T-helper 22 cell (primary cell): ENCODE measurements at places on chromosomes 5 and 9.

GRCh38 chr9:69590266-69590665 is 81.9 kb downstream of the APBA1 start:
- no peak for DNase-seq

GRCh38 chr9:136623842-136624183 is 38.9 kb upstream of the EGFL7 start:
- no peak for DNase-seq

DNA sequence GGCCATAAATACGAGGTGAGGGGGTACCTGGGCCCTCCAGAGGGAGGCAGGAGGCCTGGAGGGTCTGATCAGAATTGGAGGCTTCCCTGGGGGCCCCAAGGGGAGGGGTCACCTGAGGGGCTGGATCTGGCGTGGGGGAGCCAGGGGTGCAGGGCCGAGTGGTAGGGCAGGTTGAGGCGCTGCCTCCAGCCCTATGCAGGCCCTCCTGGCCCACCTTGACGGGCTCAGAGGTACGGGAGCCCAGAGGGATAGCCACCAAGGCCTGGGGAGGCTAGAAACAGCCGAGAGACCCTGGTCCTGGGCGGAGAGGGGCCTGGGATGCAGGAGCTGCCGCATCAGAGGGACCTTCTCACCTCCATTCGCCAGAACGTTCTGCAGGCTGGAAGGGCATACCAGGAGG is 24.3 kb downstream of the LHX3 start:
- no peak for DNase-seq

GRCh38 chr9:3850098-3850497 is 324.3 kb upstream of the RFX3 start:
- no peak for DNase-seq

GRCh38 chr5:163877865-163878264 is 372.4 kb downstream of the MAT2B start:
- no peak for DNase-seq

DNA sequence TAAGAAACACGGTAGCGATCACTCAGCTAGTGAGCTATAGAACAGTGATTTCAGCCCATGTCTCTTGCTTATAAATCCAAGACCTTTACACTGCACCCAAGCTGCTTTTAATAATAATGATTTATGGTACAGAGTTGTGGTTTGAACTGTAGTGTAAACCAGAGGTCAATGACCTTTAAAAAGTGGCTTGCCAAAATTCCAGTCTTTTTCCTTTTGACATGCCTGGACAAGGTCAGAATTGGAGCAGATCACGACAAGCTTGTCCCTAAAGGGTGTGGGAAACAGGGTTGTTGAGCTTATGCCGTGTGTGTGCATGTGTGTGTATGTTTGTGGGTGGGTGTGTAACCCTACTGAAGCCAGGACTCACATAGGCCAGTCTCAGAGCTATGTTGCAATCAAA is 225.3 kb upstream of the CLINT1 start:
- DNase-seq = no peak

DNA sequence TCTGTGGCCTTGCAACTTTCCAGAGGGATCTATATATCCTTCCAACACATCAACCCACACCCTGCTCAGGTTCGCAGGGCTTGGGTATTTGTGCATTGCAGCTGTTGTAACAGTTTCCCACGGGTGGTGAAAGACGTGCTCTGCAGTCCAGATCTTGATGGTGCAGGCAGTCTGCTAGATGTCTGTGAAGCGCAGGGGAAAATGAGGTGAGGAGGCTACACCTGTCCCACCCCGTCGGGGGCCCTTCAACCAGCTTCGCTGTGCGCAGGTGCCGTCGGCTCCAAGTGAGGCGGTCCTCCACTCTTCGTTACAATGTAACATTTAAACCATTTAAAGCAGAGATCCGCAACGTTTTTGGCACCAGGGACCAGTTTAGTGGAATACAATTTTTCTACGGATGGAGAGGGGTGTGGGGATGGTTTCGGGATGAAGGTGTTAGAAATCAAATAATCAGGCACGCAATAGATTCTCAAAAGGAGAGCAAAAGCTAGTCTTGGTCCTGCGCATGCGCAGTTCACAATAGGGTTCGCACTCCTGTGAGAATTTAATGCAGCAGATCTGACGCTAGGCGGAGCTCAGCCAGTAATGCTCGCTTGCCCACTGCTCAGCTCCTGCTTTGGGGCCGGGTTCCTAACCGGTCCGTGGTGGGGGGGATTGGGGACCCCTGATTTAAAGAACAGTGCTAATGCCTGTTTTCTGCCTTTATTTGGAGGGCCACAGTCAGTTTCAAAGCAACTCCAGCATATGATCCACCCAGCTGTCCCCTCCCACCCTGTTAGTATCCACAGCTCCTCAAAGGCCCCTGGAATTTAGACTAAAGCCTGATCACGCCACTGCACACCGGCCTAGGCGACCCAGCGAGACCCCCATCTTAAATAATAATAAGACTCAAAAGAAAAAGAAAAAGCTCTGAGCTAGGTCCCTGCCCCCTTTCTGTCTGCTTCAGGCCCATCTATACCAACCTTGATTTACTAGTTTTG is 97.1 kb upstream of the SELENOP start:
- peak; percentile 74 for DNase-seq

GRCh38 chr9:109535365-109535764 is 37.3 kb upstream of the PTPN3 start:
- no peak for DNase-seq

- DNase-seq = no peak
These were observed 3.4 kb upstream of the EHMT1 start for GRCh38 chr9:137615387-137615871.

- no peak for DNase-seq
These were observed 48.5 kb downstream of the SEMA5A start for GRCh38 chr5:9497347-9497746.

- DNase-seq = no peak
These were observed 61.7 kb downstream of the PPP2R2B start for GRCh38 chr5:146816775-146817387.
